ENCODE measurements at places on chromosomes 3 and 15.

GRCh38 chr3:160927620-160928019 lies 171.6 kb downstream of the PPM1L start:
- no peak for DNase-seq

- no peak for DNase-seq
Measured at GRCh38 chr15:65857718-65858402, 11.4 kb upstream of the RAB11A start.

- DNase-seq: no peak
Measured at GRCh38 chr3:26425076-26425475, 197.5 kb upstream of the LRRC3B start.

DNA sequence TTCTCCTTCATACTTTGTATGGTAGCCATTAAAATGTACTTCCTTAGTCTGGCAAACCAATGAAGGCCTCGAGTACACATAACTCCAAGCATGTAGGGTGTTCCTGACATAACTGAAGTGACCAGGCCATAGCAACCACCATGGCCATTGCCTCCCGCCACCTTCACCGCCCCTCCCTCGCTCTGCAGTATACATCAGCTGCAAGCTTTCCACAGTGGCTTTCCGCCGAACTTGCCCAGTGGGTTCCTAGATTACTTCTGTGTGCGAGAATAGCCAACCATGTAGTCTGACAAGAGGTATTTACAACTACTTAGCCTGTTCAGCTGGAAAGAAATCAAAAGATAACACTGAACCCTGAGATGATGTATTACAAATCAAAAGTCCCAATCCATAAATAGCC lies 3.4 kb upstream of the CTNNB1 start:
- DNase-seq: no peak

DNA sequence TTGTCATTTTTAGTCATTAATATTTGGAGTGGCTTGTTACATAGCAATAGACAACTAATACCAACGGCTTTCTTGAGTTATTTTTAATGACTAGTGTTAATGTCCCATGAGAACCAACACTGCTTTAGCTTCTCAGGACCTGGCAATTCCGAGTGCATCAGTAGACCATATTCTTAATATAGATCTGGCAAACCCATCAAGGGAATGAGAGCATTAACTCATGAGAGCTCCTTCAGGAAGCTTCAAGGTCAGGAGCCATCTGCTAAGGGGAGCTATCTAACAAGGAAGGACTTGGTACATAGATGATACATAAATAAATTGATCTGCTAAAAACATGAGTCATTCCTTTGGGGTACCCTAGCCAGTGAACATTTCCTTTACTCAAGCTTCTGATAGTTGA lies 122.6 kb upstream of the EPHA3 start:
- DNase-seq: no peak

GRCh38 chr15:62782071-62782841 lies 260.3 kb upstream of the TPM1 start:
- DNase-seq: no peak

DNA sequence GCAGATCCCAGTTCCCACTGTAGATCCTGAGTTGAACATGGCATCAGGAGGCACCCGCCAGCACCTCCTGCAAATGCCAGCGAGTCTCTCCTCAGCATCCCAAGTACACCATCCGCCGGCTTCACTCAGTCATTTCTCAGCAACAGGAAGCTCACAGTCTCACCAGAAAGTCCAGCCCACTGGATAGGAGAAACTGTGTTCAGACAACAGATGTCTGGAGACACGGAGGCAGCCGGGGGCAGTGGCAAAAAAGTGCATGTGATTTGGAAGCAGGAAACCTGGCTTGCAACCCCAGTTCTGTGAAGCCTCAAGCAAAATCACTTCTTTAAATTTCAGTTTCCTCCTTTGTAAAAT lies 68.7 kb downstream of the SRGAP3 start:
- no peak for DNase-seq

DNA sequence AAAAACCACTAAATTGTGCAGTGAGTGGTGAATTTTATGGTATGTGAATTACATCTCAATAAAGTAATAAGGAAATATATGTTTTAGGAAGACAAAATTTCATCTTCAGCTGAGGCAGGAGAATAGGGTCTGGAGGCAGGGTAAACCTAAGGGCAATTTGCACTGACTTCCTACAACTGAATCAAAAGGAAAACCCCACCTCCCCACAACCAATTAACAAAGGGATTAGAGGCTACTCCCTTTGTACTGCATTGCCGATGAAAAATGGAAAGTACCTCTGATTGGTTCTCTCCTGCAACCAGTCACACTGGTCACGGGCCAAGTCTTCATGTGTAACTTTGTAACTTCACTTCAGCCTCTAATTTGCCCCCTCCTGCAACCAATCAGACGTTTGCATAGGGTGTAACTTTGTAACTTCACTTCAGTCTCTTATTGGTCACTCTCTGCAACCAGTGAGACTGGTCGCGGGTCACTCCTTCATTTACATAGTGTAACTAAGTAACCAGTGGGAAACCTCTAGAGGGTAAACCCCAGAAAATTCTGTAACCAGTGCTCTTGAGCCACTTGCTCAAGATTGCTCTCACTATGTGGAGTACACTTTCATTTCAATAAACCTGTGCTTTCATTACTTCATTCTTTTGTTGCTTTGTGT lies 244.5 kb downstream of the CNTN4 start:
- no peak for DNase-seq

GRCh38 chr3:144241404-144241803 lies 269.8 kb downstream of the DIPK2A start:
- no peak for DNase-seq

DNA sequence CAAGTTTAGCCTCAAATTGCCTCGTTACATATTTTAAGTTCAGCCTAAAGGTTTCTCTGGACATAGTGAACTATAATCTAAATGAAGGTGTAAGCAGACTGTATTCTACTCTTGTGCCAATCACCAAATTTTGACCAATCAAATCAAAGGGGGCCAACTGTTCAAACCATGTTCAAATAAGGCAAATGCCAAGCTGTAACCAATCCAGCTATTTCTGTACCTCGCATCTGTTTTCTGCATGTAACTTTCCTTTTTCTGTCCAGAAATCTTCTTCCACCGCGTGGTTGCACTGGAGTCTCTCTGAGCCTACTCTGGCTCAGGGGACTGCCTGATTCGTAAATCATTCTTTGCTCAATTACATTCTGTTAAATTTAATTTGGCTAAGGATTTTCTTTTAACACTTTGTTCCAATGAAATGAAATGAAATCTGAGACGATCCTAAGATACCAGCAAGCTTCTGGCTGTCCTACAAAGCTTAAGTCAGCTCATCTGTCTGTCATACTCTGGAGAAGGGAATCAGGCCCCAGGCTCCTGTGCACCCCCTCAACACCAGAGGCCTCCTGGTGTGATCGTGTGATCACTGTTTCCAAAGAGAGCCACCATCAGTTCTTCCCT lies 53.2 kb upstream of the ZNF148 start:
- DNase-seq: no peak

GRCh38 chr3:12963231-12963896 lies 109.9 kb downstream of the IQSEC1 start:
- no peak for DNase-seq

DNA sequence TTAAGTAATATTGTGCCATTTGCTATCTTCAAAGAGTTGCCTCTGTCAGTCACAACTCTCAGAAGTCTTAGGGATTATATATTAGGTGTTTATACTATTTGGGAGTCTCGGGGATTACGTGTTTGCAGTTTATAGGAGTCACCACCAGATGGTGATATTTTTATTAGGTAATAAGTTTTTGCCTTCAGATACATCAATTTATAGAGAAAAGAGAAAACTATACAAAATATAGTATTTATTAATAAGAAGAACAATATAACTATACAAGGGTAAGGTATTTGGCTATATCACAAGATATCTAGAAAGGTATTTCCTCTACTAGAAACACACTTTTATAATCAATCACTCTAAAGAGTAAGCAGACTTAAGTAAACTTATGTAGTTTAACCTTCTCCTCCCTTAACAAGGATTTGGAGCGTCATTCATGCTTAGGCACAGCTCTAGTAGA lies 10.7 kb upstream of the DHX36 start:
- DNase-seq: no peak

DNA sequence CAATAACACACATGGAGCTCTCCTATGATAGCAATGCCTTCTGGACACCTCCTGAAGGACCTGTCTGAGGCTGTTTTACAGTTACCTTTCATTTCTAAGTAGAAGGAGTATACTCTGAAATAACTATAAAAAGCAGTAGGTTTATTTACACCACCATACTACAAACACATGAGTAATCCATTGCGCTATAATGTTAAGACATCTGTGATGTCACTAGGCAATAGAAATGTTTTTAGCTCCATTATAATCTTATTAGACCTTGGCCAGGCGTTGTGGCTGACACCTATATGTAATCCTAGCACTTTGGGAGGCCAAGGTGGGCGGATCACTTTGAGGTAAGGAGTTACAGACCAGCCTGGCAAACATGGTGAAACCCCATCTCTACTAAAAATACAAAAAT lies 24.7 kb downstream of the PXK start:
- DNase-seq: no peak

All from stimulated activated effector memory CD8-positive, alpha-beta T cell treated with anti-CD3 and anti-CD28 coated beads, Interleukin-12 subunit alpha, Interleukin-12 subunit beta, amount 100 ng/mL, for 72 hours (primary cell).